ENCODE measurements at places on chromosomes 4 and X.

DNA sequence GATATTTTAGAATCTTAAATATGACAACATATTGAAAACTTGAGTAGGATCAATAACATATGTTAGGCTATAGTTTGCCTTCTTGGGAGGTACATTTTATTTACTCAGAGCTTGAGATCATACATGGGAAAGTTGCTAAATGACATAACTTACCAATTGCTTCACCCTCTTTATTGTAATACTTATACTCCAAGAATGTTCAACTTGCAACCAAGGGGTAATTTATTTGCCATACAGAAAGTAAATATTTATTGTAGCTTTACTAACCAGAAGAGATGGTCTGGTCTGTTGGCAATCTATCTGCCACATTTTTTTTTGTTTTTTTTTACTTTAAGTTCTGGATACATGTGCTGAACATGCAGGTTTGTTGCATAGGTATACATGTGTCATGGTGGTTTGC is 426.6 kb downstream of the ARHGAP24 start:
- no peak for DNase-seq

DNA sequence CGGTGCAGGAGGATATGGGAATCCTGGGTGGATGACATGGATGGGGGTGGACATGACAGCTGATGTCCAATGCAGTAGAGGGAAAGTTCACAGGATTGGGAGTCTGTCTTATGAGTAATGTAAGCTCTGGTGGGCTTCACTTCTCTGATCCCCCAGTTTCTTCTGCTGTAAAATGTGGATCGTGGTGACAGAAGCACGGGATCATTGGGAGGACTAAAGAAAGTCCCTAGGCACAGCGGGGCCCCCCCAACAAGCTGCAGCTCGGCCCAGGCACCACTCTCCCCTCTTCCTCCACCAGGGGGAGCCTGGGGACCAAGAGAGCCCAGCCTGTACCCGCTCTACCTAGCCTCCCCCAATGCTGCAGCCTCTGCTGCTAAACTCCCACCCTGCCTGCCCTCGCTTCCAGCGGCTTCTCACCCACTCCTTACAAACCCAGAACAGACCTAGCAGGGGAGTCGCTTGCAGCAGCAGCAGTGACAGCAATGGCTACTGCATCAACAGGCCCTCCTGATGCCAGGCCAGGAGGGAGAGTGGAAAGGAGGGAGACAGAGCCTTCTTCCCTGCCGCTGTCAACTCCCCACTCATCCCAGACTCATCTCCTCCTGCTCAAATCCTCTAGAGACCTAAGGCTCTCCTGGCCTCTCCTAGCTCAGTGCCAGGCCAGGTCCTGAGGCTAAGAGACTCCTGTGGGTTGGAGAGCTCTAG is 36.1 kb upstream of the IQSEC2 start:
- peak; percentile 48 for DNase-seq

DNA sequence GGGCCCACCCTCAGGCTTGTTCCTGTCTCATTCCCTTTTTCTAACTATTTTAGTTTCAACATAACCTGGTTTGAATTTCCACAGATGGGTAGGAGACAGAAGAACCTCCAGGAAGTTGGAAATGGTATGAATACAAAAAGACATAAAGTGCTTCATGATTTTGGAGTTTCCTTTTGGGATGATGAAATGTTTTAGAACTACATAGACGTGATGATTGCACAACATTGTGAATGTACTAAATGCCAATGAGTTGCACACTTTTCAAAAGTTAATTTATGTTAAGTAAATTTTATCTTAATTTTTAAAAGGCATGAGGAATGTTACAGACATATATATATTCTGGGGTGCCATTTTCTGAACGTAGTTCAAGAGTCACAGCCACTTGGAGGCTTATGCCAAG is 41.1 kb upstream of the IBSP start:
- no peak for DNase-seq

DNA sequence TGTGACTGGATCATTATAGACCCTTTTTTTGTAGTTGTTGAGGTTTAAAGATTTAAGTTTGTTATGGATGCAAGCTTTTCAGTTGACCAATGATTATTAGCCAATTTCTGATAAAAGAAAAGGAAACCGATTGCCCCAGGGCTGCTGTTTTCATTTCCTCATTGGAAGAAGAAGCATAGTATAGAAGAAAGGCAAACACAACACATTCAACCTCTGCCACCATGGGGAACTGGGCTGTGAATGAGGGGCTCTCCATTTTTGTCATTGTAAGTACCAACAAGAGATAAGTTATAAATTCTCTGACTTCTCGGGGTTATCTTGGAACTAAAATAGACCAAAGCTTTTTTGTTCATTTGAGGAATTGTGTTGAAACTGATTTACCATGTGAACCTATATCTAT is at the start of gene CYBB:
CYBB (plus strand) TSS at position 203 of the 400 bp plus-strand sequence; CDS start at position 222, 19 bp downstream.
- no peak for DNase-seq

DNA sequence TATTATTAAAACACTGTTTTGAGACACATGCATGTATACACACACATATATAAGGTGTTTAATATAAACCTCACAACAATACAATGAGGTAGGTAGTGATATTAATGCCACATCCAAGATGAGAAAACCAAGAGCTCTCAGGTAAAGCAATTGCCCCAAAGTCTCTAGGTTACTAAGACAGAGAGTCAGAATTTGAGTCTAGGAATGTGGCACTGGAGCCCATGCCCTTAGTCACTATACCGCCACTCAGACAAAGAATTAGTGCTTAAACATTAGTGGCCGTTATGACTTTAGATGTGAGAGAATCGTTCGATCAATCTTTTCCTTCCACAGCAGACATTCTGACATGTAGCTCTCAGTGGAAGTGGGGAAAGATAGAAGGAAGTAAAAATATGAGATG is 108.2 kb upstream of the ACSL4 start:
- no peak for DNase-seq

- no peak for DNase-seq
Observed at GRCh38 chr4:167645358-167645757, 411.1 kb upstream of the SPOCK3 start.

DNA sequence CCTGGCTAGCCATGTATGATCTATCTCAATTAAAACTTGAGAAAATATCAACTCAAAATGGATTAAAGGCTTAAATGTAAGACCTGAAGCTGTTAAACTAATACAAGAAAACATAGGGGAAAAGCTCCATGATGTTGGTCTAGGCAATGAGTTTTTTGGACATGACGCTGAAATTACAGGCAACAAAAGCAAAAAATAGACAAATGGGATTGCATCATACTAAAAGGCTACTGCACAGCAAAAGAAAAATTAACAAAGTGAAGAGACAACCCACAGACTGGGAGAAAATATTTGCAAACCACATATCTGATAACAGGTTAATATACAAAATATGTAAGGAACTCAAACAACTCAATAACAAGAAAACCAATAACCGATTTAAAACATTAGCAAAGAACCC is 8.4 kb downstream of the GC start:
- no peak for DNase-seq

DNA sequence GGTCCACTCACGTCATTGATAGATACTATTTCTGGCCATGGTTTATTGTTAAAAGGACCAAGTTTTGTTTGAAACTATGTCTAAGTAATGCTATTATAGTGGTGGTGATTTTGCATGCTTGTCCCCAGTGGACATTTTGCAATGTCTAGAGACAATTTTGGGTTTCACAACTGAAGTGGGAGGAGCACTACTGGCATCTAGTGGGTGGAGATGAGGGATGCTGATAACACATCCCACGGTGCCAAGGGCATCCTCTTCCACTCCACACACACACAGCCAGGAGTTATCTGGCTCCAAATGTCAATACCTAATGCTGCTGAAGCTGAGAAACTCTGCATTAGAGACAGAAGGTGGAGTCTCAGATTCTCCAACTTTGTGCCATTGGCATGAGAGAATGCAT is 131.2 kb downstream of the FRMPD4 start:
- DNase-seq, result no peak

DNA sequence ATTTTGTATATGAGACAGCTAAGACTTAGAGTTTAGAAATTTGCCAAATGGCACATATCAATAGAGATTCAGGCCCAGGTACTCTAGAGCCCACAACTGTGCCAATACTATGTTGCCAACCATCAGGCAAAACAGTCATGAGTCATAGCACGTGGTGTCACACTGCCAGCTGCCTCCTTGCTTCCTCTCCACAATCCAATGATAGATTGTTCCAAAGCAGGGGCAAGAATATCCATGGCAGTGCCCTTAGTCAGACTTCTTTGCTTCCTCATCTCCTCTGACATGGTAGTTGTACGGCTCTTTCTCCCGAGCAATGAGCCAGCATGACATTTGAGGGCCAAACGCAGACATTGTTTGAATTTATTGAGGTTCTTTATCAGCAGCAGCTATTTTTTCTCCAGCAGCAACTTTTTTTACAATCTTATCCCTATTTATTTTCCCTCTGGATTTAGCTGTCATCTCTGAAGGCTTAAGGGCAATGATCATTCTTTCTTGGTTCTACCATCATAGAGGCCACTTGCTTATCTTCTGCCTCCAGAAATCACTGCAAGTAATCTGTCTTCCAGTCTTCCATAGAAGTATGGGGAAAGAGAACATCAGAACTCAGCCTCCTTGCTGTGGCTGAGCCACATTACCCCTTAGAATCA is 169.7 kb downstream of the COL4A6 start:
- DNase-seq, result no peak

DNA sequence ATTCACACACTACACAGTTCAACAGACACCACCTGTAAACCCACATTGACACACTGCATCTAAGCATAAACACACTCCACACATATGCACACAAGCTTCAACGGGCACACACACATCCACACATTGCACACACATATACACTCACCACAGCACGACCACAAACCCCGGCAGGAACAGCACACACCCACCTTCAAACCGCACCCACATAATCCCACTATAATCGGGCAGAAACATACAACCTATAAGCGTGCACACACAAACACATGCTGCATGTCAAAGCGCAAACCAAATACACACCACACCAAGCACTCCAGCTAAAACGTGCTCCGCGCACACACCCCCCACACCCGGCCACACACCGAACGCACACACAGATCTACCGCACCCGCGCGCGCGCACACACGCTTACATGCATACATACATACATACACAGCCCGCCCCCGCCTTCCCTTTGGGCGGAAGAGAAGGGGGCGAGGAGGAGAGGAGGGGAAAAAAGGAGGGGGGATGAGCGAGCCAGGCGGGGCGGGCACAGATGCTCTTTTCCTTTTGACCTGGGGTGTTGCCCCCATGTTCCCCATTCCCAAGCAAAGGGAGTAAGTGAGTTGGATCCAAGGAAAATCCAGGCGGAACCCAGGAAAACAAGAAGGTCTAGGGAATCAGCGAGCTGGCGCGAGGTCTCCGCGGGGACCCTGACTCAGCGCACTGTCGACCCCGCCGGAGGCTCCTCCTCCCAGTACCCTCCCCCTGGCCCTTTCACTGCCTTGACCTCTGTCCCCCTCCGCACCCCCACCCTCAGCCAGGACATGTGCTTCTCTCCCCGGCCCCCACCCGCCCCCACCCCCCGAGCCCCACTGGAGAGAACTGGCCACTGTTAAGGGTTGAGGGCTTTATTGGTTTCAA is 9.9 kb downstream of the ARHGAP36 start:
- no peak for DNase-seq

DNA sequence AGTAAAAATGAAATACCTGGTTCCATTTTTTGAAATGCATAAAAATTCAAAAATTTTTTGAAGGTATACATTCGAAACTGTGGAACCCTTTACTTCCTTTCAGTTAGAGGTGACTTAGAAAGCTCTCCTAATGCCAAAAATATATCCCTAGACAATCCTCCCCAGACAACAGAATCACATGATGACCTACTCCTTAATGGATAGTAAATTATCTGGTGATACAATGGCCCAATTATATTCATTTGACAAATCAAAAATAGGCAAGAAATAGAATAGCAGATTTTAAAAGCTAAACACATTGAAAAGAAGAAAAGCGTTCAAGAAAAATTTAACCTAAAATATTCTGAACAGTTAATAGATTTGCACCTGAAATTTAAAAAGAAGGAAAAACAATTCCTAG is 3.5 kb upstream of the UGT2A2 start:
- no peak for DNase-seq

DNA sequence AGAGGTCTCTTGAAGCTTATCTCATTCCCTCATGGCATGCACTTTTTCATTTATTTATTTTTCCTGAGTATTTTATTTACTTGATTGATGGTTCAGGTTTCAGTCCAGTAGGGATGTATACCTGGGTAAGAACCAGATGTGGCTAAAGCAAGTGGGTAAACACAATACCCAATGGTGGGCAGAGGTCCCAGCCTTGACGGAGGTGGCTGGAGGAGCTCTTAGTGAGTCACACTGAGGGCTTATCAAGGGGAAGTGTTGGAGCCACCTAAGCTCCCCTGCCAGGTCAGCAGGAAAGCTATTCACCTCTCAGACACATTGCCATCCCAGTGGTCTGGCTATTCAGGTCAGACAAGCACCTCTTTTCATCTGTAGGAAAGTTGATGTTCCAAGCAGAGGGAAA is 236.2 kb upstream of the MAGEB16 start:
- no peak for DNase-seq

GRCh38 chr4:79723507-79723906 is 315.5 kb upstream of the GK2 start:
- no peak for DNase-seq

- no peak for DNase-seq
Observed at GRCh38 chrX:11458170-11458569, 165.0 kb downstream of the AMELX start.

Data from activated naive CD8-positive, alpha-beta T cell treated with anti-CD3 and anti-CD28 coated beads, Interleukin-2, amount 50 U/mL, for 16 hours (primary cell).